IMR-90 (cell line): ENCODE measurements at places on chromosomes 13 and 19. TPM values are rescaled to one million over a fixed set of nuclear protein-coding genes. Genes with fewer than 3 reads are reported as not detected.

The ZNF575 gene
- not detected in 2 replicates for total RNA-seq

The GPC5 gene
- 1.1 and 1.8 TPM in 2 replicates for total RNA-seq

The IFNL1 gene
- not detected in 2 replicates for total RNA-seq

The GPC6 gene
- total RNA-seq = 31.4 and 39.4 TPM in 2 replicates

The KCNN1 gene
- under 0.01 TPM in 1 of 2 replicates, not detected in the other for total RNA-seq

The ONECUT3 gene
- not detected in 2 replicates for total RNA-seq

The RGL3 gene
- 0.18 TPM in 1 of 2 replicates, not detected in the other for total RNA-seq

The DCT gene
- not detected in 2 replicates for total RNA-seq

The RFPL4A gene
- not detected in 2 replicates for total RNA-seq

The SLITRK1 gene
- under 0.01 TPM in 2 replicates for total RNA-seq

The ERFL gene
- not detected in 2 replicates for total RNA-seq

The ZNF442 gene
- total RNA-seq = 3.6 and 4.4 TPM in 2 replicates

The NAT14 gene
- 4.3 and 7.2 TPM in 2 replicates for total RNA-seq

The PSPN gene
- total RNA-seq = 0.54 and 0.56 TPM in 2 replicates

The PDS5B gene
- total RNA-seq = 20.1 and 26.7 TPM in 2 replicates

The ZNF536 gene
- total RNA-seq = not detected in 2 replicates

The MED29 gene
- 15.6 and 17.6 TPM in 2 replicates for total RNA-seq

The UPK1A gene
- not detected in 2 replicates for total RNA-seq

The LSR gene
- total RNA-seq = 0.18 and 0.28 TPM in 2 replicates

The MYO16 gene
- total RNA-seq = under 0.01 TPM in 2 replicates

The OR10H1 gene
- total RNA-seq = not detected in 2 replicates

The SELENOW gene
- total RNA-seq = 51.7 and 61.3 TPM in 2 replicates

The TMPRSS9 gene
- total RNA-seq = not detected in 2 replicates

The ZIC2 gene
- not detected in 2 replicates for total RNA-seq

The CFAP97D2 gene
- total RNA-seq = not detected in 2 replicates

The BCKDHA gene
- total RNA-seq = 6.4 and 7.7 TPM in 2 replicates

The SIGLECL1 gene
- not detected in 2 replicates for total RNA-seq

The ADGRE2 gene
- total RNA-seq = not detected in 2 replicates

The CLDN10 gene
- not detected in 2 replicates for total RNA-seq

The PRR20C gene
- total RNA-seq = not detected in 2 replicates
